Muscle of back (tissue), 13 donors: ENCODE measurements at places on chromosomes 16 and 17. TPM values are rescaled to one million over a fixed set of nuclear protein-coding genes. Genes with fewer than 3 reads are reported as not detected.

DNA sequence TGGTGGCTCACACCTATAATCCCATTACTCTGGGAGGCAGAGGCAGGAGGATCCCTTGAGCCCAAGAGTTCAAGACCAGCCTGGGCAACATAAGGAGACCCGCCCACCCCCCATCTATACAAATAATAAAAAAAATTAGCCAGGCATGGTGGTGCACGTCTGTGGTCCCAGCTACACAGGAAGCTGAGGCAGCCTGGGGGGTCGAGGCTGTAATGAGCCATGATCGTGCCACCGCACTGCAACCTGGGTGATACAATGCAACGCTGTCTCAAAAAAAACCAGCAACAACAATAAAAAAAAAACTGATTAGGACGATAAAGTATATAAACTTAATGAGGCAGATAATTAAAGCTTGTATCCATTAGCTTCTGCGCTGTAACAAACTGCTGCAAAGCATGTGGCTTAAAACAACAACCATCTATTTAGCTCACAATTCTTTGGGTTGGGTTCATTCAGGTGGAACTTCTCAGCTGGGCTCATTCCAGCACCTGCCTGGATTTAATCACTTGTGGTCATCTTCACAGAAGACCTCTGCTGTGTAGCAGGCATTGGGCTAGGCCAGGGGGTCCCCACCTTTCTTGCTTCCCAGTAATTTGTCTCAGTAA, 45.8 kb downstream of the LCMT1 start:
- no peak for DNase-seq

GRCh38 chr17:81120695-81121621, 44.3 kb upstream of the PVALEF start:
- no peak for DNase-seq

Gene KRT27
- polyA plus RNA-seq, result not detected

Gene MMP28
- polyA plus RNA-seq, result 5.0 TPM

Gene ODAD4
- polyA plus RNA-seq, result 0.62 TPM

DNA sequence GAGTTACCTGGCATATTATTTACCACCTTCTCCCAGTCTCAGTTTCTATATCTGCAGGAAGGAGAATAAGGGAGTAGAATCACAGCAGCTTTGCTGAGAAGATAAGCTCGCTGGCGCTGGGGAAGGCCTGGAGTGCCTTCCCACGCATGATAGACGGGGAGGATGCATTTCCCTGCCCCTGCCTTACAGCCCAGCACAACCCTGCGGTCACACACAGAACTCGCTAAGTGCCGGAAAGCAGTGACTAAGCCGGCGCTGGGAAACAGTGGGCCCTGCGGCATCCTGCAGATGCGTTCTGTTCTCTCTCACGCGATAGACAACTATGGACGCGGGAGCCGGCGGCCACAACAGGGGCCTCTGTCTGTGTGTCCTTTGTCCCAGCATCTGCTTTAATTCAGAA, 4.8 kb downstream of the CA5A start:
- DNase-seq, result no peak

Gene RNF213
- 24.6 TPM for polyA plus RNA-seq

GRCh38 chr17:81807839-81808238, 3.9 kb downstream of the GCGR start:
- no peak for DNase-seq

DNA sequence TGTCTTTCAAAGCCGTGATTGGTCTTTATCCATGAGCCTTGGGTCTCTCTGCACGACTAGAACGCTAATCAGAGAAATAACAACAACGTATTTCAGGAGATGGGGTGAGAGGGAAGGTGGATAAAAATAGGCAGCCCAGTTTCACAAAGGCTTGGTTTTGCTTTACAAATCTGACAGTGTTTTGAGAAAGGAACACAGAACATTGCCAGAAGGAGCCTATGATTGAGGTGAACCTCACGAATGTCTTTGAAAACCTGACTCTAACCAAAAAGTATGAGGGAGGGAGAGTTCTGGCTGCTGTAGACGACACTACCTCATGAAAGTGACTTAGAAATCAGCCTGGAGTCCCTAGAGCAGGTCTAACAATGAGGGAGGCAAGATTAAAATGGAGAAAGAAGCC, 38.0 kb upstream of the NOL11 start:
- no peak for DNase-seq

- DNase-seq, result no peak
These were observed 918.8 kb upstream of the CDH8 start for GRCh38 chr16:62955033-62955349.

GRCh38 chr17:1482680-1483079, 9.8 kb downstream of the MYO1C start:
- DNase-seq, result no peak

Gene ACADVL
- polyA plus RNA-seq, result 178 TPM

DNA sequence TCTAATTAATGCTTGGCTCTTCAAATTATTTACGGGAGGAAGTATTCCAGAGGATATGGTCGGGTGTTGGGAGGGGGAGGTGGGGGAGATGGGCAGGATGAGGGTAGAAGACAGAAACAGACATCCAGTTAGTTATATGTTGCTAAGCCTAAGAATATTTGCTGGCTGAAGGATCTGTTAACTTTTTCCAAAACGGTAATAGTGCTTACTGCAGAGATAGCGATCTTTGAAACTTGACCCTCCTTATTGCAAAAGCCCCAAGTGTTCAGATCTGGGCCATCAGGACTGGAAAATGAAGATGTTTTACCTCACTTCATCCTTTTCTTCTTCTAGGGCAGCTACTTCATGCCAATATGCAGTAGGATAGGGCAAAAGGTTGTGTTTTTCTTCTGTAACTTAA, 27.0 kb upstream of the MMD start:
- DNase-seq, result no peak

Gene HEATR9
- not detected for polyA plus RNA-seq

Gene PRR15L
- polyA plus RNA-seq, result 0.29 TPM

Gene TEX19
- not detected for polyA plus RNA-seq

DNA sequence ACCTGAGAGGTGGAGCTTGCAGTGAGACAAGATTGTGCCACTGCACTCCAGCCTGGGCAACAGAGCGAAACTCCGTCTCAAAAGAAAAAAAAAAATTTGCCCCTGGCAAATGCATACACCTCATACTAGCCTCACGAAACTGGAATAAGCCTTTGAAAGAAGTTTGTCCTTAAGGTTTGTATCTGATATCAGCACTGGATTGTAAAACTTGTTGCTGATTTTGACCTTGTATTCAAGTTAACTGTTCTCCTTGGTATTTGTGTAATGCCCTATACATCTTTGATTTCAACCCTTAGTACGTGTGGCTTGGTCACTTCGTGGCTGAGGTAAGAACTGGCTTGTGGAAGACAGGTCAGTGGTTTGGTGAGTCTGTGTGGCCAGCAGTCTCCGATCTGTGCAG, 6.2 kb upstream of the FLCN start:
- no peak for DNase-seq

GRCh38 chr17:57955183-57955931, at the start of gene CUEDC1:
TSS of gene CUEDC1 (minus strand) at chr17:57955412. CDS start at chr17:57885564, 69,848 bp downstream.
- DNase-seq, result peak; percentile 87

DNA sequence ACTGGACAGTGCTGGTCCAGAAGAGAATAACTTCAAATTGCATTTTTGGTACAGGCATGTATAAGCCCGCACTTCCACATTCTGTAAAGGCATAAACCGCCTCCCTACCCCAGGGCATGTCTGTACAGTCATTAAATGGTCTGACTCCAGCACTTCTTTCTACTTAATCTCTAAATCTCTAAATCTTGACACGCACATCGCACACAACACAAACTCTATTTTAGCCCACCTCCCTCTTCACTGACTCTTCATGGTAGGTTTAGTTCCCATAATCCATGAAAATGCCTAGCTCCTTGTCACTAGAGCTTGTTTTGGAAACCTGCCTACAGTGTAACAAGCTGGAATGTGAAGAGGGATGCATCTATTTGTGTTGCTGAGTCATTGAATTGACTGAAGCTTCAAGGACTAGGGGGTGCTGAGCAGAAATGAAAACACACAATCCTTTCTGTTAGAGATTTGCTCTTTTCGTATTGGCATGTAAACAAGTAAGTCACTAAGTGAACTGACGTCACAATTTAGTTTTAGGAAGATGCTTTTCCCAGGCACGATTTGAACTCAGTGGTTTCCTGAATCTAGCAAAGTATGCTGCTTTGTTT, 1.6 kb upstream of the DUSP14 start:
- peak; percentile 83 for DNase-seq

Gene RTN4RL1
- polyA plus RNA-seq, result 1.4 TPM

GRCh38 chr17:69414408-69415274, at the start of gene MAP2K6:
TSS of gene MAP2K6 (plus strand) at chr17:69414697. CDS start at chr17:69414985, 288 bp downstream.
- DNase-seq, result peak; percentile 96

DNA sequence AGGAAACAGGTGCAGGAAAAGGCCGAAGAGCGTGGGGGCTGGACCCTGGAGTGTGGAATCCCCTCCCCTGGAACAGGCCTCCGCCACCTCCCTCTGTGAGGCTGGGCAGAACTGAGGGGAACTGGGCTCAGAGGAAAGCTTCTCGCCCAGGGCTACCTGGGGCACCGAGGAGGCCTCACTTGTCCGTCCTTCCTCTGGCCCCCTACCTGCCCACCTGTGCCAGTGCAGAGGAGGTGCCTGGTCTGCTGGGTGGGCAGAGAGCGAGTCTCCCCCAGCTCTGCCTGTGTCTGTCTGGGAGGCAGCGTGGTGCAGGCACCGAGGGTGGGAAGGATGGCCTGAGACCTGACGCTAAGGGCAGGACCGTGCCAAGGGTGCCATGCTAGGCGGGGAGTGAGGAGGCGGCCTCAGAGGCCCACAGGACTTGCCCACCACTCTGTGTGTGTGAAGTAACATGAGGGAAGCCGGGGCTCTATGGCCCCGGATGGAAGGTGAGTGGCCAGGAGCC, 42.2 kb downstream of the ZFPM1 start:
- no peak for DNase-seq

- DNase-seq, result no peak
These were observed 1.4 kb upstream of the SUPT4H1 start for GRCh38 chr17:58353389-58353825.

GRCh38 chr16:55836158-55836611, 3.3 kb upstream of the CES1 start:
- no peak for DNase-seq

Gene NPIPA2
- polyA plus RNA-seq, result not detected

DNA sequence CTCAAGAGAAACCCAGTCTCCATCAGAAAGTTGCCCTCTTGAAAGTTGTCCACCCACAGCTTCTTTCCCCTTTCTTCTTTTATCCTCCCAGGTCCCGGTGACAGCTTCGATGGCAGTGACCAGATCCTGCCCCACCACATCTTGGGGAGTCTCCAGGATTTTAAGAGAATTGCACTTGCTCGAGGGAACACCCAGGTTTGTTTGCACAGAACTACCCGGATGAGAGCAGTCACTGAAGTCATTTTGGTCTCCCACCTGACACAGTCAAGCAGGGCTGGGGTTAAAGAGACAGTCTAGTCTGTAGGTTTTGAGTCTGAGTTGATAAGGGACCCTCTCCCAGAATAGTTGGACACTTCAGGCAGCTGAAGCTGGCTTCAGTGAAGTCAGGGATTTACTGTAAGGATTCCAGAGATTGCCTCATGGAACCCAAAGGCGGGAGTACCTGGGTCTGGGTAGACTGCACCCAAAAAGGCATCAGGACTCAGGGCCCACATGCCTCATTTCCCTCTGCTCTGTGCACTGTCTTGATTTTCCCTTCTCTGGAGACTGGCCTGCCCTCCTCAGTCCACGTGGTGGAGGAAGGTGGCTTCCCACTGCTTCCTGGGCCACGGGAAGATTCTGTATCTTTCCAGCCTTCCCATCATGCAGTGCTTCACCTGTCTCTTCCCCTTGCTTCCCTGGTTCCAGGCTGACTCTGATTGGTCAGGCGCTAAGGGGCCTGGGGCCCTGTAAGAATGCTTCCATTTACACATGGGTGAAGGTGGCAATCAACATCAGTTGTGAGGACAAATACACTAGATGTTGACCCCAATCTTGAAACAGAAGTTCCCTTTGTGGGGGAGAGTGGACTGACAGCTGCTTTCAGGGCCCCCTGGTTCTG, 9.5 kb downstream of the MYCBPAP start:
- DNase-seq, result no peak

DNA sequence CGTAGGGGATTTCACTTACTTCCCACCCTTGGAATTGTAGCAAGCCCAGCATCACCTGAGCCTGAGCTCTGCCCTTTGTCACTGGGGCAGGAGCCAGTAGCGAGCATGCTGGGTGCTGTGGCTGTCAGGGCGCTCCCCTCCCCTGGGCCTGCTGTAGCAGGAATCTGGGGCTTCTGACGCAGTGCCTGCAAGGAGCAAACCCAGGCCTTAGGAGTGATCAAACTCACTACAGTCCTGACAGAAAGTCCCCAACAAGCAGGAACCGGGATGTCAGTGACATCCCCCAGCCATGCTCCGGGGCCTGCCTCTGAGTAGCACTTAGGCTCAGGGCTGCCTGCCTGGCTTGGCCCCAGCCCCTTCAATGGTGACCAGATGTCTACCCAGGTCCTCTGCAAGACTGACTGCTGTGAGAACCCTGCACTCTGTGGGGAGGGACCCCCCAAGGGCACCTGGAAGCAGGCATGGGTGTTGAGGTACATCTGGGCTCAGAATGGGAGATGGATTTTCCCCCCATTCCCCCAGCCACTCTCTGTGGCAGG, 23.5 kb downstream of the PLD6 start:
- DNase-seq, result no peak

DNA sequence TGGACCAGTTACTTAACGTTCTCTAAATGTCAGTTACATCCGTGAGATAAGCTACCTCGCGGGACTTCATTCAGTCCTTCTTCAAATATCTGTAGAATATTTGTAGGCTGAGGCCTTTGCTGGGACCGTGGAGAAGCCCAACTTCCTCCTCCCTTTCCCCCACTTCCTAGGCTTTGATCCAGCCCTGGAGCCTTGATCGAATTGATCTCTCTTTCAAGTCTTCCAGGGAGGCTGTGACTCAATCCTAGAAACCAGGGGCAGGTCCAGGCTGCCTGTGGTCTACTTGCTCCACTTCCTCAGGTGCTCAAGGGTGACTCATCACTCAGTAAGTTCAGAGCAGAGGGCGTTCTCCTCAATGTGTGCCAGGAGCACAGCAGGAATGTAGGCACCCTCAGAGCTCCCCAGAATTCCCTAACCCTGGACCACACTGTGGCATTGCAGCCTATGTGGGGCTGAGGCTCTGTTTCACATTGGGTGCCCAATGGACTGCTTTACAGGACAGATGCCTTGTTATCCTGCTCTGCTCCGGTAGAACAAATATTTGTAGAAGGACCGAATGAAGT, 11.2 kb upstream of the CEP20 start:
- DNase-seq, result no peak

DNA sequence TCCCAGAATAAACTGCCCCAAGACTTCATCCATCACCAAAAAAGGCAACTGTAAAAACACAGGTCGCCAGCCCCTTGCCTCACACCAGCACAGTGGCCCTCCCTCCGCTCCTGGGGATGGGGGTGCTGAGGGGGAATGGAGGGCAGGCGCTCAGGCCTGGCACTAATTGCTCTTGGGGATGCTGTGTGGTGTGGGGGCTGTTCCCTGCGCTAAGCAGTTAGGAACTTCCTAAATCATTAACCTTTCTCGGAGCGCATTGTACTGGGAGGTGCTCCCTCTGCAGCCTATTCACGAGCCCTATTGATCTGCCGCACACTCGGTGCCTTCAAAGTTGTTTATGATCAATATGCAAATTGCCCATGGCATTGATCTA, 199.9 kb downstream of the ZFHX3 start:
- DNase-seq, result no peak

Gene KRTAP1-5
- polyA plus RNA-seq, result not detected
